ENCODE measurements at places on chromosomes 12 and 14.

DNA sequence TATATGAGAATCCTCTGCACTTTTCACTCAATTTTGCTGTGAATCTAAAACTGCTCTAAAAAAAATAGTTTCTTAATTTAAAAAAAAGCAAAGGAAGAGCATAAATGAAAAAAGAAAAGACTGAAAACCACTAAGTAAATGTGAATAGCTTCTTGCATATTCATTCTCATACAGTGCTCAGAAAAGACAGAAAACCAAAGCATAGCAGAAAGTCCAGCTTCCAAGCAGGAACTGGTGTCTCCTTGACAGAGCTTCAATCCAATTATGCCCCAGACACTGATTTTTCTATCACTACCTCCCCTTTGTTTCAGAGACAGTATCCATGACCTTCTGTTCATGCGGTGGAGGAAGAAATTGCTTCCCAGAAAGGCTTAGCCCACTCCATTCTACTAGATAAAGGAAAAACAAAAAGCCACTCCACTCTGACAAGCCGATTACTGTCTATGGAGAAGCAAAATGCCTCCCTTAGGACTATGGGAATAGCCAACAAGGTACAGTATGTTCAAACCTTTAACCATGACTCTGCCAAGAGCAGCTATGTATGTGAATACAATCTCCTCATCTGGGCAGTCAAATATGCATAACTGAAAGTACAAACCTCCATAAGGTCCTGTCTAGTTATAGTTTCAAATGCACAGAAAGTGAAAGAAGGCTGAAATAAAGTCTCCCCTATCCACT is 40.6 kb downstream of the ATF7 start:
- DNase-seq, result no peak

DNA sequence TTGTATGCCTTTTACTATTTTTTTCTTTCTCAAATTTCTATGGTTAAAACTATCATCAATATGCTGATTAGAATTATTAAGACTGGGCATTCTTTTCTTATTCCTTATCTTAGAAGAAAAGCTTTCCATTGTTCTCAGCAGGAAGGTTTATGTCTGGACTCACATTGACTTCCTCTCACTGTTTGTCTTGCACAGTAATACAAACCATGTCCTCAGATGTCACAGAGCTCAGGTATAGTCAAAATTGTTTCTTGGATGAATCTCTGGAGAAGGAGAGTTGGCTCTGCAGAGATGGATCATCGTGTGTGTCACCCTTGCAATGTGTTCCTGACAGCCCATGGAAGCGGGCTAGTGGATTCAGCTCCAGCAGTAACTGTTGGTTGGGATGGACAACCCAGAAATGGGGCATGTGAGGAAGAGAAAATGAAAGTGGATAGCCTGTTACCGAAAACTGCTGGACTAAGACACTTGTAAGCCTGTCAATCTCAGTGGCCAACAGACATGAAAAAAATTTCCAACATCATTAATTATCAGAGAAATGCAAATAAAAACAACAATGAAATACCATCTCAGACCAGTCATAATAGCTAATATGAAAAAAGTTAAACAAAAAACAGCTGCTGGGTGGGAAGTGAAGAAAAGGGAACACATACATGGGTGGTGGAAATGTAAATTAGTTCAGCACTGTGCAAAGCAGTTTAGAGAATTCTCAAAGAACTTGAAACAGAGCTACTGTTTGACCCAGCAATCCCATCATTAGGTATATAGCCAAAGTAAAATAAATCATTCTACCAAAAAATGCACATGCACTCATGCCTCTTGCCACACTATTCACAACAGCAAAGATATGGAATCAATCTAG is 967.8 kb downstream of the TMEM121 start:
- DNase-seq, result no peak

GRCh38 chr12:121750507-121750955 is 38.0 kb downstream of the TMEM120B start:
- DNase-seq, result no peak

DNA sequence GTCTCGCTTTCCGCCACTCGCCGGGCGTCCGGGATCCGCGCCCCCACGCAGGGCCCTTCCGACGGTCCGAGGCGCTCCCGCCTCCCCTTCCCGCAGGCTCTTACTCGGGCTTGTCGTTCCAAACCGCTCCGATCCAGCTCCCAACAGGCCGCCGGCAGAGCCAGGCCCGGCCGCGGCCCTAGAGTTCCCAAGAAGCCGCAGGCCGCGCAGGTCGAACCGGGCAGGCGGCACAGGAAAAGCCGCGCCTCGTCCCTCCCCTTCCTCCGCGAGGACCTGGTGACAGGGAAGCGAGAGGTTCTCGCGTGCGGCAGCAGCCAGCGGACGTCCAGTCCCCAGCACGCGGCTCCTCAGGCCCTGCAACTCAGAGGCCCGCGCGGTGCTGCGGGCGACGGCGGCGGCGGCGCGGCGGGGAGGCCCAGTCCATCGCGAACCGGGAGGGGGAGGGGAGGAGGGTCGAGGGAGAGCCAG is 272 bp downstream of the HECTD1 start:
- no peak for DNase-seq

DNA sequence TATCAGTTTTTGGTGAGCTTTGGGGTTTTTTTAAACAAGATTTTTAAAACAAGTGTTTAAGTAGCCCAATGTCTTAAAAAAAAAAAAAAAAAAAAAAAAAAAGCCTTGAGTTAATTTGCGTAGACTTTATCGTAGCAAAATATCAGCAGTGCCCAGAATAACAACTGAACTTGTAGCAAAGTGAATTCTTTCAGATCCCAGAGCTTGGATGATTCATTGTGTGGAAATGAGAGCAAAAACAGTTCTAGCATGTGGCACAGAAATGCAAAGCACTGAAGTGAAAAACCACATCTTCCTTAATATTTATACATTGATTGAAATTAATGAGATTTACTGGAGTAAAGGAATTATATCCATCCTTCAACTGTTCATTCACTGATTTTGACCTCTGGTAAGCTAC is 258.1 kb downstream of the EGLN3 start:
- DNase-seq, result no peak

DNA sequence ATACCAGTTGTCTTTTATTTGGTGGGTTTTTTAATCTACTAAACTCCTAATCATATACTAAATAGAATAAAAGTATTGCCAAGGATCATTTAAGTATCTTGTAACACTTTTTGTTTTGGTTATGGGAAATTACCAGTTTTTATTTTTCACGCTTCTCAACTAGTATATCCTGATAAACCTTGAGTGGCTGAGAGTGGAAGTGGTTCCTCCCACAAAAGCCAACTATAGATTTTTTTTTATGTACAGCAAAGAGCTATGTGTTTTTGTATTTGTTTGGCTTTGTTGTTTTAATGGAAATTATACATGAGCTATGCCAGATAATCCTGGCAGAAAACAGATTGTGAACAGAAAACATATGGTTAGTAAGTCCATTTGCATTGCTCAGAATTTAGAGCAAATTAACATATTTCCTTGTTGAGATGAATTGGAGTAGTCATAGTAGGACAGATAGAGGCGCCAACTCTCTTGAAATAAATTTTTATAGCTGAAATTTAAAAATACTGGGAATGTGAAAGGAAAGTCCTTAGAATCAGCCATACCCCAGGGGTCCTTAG is 60.9 kb upstream of the PSMA6 start:
- no peak for DNase-seq

DNA sequence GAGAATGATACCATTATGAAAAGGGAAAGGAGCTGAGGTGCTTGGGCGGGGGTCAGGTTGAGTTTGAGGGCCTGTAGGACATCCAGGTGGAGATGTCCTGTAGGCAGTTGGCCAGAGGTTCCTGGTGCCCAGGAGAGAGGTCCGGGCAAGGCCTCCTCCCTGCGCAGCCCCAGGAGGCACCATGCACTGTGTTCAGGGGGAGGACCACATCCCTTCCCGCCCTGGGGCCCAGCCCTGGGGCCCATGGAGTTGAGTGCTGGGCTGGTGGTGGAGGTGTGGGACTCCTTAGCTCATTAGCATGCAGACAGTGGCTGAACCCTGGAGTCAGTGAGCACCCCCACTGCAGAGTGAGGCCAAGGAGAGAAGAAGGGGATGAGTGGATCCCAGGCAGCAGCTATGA is 5.7 kb upstream of the FAIM2 start:
- DNase-seq, result no peak

DNA sequence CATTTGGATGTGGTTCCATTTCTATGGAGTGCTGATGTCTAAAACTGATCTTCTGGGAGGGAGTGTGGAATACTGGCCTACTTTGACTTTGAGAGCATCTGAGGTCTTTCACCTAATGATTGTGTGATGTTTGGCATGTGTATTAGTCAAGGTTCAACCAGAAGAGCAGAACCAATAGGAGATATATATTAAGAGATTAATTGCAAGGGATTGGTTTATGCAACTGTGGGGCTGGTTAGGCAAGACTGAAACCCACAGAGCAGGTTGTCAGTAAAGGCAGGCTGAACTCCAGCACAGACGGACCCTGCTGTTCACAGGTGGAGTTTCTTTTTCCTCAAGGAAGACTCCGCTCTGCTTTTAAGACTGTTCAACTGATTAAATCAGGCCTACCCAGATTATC is 11.6 kb downstream of the BMAL2 start:
- DNase-seq, result no peak

GRCh38 chr14:101061411-101062064 is 158.0 kb upstream of the RTL1 start:
- DNase-seq, result no peak

DNA sequence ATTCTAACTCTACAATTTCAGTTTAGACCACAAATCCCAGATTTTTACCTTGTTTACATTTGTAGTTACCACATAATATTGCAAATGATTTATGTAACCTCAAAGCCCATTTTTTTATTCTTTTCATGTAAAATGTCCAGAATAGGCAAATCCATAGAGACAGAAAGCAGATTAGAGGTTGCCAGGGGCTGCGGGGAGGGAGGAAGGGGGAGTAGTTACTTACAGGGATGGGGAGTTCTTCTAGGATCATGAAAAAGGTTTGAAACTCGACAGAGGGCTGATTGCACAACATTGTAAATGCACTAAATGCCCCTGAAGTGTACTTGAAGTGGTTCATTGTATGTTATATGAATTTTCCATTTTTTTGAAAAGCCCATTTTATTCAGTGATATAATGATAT is 66.5 kb downstream of the PPP2R5C start:
- no peak for DNase-seq

GRCh38 chr14:59816941-59817340 is 53.6 kb downstream of the RTN1 start:
- no peak for DNase-seq

GRCh38 chr14:56216626-56217379 is 98.6 kb downstream of the PELI2 start:
- peak; percentile 73 for DNase-seq

DNA sequence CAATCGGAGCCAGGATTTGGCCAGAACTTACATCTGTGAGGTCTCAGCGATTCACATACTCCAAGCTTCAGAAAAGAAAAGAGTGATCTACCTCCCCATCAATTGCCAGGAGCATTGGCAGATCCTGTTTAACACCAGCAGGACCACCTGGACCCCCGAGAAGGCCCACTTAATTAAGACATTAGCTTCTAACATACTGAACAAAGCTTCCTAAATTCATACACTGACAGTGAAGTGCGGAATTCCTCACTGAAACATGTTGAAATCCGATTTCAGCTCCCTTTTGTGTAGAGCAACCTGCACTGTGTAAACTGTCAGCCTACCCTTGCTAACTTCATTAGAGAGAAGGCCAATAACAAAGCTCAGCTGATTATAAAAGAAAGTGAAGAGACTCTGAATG is 274.0 kb downstream of the NOVA1 start:
- DNase-seq, result no peak

DNA sequence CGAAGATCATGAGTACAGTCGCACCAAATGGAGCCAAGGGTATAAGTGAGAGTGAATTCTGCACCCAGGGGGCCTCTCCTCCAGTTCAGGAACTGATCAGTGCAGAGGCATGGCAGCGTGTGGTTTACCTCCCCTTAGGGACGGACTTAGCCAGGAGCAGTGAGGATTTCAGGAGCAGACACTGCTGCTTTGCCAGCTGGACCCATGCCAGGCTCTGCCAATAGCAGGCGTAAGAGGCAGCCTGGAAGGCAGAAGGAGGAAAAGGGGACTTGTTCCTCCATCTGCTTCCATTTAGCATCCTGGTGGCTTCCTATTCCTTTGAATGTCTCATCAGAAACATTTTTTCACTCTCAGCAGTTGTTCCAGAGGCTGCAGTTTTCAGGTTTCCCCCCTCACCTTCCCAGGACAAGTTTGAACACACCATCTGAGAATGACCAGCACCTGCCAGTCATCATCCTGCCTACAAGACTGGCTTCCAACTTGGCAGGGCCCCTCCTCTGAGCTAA is 137.0 kb upstream of the LMNTD1 start:
- peak; percentile 37 for DNase-seq

GRCh38 chr12:94282675-94283074 is 134.3 kb downstream of the PLXNC1 start:
- DNase-seq, result no peak

- DNase-seq, result peak; percentile 82
Observed at GRCh38 chr12:15584366-15585041, 204.7 kb downstream of the EPS8 start.
